ENCODE measurements at places on chromosomes 2 and 18.

DNA sequence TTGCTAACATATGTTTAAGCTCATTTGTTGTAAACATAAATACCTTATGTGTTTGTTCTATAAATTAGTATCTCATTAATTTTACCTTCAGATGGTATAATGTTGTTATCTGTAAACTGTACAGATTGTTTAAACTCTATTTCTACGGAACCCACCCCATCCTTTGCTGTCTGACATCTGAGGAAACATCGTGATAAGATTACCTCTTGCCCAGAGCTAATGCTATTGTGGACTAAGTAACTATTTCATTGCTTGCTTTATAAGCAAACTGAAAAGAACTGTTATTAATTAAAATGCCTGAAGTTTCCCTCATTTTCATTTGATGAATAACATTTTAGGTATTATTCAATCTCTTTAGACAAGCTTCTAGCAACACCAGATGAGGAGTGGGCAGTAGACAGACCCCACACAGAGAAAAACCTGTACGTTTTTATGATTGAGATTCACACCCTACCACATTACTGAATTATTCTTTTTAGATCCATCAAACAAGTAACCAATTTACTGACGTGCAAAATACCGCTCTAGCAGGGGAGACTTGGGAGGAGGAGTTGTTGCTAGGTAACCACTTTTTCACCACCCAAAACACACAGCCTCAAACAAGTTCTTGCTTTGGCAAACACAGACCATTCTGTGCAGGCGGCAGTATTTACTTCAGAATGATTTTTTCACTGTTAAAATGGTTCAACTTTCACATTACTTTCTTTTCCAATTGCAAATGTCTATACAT is 1.9 kb upstream of the SYT4 start:
- DNase-seq = peak; percentile 29

DNA sequence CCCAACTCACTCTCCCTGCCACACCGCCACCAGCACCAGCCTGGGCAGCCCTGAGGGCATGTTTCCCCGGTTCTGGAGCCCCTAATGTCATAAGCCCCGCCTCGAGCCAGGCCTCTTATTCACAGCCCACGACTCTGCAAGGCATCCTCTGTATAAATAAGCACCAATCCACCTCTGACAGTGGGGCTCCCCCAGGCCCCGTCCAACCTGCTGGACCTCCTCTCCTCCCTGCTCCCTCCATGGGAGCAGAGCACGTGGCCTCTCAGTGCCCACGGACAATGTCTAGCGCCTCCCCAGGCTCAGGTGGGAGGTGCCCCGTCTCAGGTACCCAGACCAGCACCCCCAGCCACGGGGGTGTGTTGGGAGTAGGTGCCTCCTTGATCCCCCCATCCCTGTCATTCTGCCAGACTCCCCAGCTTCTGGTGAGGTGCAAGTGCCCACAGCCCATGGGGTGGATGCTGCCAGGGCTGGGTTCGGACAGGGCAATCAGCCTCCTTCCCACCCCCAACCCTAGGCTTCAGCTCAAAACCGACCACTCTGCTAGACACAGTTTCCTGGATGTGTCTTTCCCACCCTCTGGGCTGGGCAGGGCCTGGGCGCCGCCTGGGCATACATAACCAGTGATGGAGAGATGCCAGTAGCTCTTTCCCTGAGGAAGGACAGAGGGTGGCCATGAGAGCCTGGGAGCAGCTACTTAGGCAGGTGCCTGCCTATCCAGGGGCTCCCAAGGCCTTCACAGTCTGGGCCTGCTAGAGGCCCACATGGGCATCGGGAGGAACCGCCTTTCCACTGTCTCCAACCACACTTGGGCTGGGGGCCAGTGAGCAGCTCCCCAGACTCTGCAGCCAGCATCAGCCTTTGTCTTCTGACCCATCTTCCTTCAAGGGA is 1.6 kb upstream of the ADRA2B start:
- no peak for DNase-seq

GRCh38 chr2:37782721-37783371 is 111.4 kb upstream of the CDC42EP3 start:
- DNase-seq = no peak

- no peak for DNase-seq
These were observed 11.0 kb upstream of the GAREM2 start for GRCh38 chr2:26161926-26162325.

- peak; percentile 11 for DNase-seq
These were observed 320.5 kb downstream of the FSIP2 start for GRCh38 chr2:186059096-186059495.

GRCh38 chr18:2610549-2610948 is 39.2 kb downstream of the NDC80 start:
- no peak for DNase-seq

DNA sequence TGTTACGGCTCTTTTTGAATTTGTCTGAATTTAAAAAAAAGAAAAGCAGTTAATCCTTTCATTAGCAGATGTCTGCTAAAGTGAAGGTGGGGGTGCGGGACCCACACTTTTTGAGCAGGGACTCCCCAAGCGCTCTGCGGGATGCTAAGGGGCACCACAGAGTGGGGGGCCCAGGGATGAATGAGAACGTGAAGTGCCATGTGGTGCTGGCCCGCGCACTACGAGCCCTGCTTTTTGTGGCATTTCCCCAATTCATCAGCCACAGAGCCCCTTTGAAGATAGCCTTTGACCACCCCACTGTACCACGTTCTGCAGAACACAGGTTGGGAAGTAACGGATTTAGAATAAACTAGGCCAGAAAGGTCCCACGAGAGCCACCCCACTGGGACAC is 28.6 kb downstream of the HS1BP3 start:
- DNase-seq = no peak

GRCh38 chr2:239858179-239858578 is 167.0 kb downstream of the NDUFA10 start:
- DNase-seq = no peak

GRCh38 chr18:79818036-79818435 is 20.3 kb downstream of the KCNG2 start:
- DNase-seq = no peak

DNA sequence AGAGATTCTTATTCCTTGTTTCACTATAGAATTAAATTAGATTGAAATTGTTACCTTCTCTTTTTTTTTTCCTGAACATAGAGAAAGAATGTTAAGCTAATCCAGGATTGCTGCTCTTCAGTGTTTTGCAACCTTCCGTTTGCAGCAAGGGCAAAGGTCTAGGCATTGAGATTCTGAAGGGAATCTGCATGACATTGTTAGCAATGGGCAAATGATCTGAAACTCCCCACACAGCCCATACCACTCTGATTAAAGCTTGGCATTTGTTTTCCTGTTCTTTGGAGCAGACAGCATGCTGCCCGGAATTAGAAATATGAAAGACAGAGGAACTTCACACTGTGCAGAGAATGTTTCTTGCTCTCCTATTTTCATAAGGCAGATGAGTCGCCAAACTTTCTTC is 551.8 kb downstream of the SOCS6 start:
- no peak for DNase-seq

- no peak for DNase-seq
These were observed 39.6 kb downstream of the INHBB start for GRCh38 chr2:120385355-120386127.

GRCh38 chr2:176079285-176079830 is 4.4 kb downstream of the EVX2 start:
- no peak for DNase-seq

DNA sequence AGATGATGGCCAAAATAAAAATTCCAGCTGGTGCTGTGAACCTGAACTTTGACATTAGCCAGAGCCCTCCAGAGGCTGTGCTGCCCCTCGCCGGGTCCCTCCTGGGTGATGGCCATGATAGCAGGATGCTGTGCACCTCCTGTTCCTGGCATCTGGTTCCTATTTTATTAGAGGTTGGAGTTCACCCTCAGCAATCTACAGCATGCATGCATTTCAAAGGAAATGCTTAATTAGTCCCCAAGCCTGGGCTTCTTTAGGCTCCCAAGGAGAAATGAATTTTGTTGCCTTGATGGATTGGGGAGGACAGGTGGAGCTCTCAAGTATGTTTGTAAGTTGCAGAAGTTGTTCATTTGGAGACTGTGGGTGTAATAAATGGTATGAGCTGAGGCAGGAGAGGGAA is 166.9 kb downstream of the GLI2 start:
- DNase-seq = no peak

DNA sequence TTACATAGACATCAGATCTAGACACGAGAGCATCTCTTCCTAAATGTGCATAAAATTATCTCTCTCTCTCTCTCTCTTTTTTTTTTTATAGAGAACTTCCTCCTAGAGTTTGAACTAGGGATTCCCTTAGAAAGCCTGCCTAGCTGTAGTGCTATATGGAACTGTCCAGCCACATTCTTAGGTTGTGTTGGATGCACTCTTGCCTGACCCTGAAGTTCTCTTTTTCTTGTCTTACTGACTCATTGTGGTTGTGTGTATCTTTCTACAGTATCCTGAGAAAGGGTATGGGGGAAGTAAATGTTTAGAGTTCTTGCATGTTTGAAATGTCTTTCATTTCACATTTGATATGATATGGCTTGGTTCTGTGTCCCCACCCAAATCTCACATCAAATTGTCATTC is 368.2 kb downstream of the CDH2 start:
- peak; percentile 32 for DNase-seq

DNA sequence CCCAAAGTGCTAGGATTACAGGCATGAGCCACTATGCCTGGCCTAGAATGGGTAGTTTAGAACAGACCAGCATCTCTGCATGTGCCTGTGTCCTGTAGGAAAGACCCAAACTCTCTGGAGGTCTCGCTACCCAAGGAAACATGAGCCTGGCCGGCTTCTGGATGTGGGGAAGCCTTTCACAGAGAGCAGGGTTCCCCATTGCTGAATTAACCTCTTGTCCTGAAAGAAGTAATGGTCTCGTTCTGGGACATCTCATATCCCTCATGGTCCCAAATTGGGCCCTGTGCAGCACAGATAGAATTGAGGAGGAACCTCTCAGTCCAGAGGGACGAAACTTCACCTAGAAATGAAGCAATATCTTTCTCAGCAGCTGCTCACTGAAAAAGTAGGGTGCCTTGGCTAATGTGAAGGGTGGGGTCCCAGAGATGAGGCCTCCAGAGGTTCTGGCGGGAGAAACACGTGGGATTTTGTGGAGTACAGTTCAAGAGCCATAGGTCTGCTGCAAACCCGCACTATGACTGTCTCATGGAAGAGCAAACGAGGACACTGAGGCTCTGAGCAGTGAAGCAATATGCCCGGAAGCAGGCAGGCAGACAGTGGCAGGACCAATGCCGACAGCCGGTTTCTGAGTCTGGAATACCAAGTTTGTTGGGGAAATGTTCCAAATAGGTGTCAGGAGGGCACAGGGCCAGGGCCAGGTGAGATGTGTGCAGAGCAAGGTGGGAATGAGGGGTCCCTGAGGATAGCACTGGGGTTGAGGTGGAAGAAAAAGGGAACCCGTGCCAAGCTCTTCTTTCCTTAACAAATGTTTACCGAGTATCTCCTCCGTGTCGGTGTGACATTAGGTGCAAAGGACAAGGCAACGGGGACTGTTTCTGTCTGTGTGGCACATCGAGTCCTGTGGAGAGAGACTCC is 121.0 kb upstream of the TWIST2 start:
- no peak for DNase-seq

Measured in cardiac fibroblast (primary cell).